ENCODE measurements at places on chromosomes 7 and 10.

GRCh38 chr10:90859321-90859751 is 1.5 kb upstream of the HTR7 start:
- peaks cover 30% of the 10 kb centered on the region for H3K27me3 ChIP-seq
- H3K4me3 ChIP-seq = no peak overlapping the region
- H3K4me1 ChIP-seq = peaks cover 5% of the 10 kb centered on the region
- H3K36me3 ChIP-seq = no peaks in the 10 kb centered on the region
- no peak for DNase-seq

DNA sequence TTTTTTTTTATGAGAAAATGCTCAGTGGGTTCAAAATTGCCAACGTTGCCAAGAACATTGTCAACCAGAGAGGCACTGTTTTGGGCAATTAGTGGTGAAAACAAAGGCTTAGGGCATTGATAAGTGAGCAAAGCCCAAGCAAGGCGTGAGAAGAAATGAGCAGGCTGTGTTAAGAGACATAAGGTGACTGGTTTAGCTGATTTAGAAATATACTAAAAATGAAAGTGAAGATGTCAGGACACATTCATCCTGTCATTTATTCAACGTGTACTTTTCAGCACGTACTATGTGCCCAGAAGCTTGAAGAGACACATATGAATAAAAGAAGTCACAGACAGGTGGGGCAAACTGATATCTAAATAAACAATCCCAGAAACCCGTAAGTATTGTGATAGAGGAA is 31.8 kb downstream of the AOAH start:
- DNase-seq = no peak
- H3K4me1 ChIP-seq = peaks cover 15% of the 10 kb centered on the region
- H3K27me3 ChIP-seq = no peaks in the 10 kb centered on the region
- H3K36me3 ChIP-seq = no peaks in the 10 kb centered on the region

GRCh38 chr10:71394926-71395562 is 1.7 kb upstream of the CDH23 start:
- no peak for DNase-seq
- H3K4me3 ChIP-seq = no peak overlapping the region
- H3K36me3 ChIP-seq = no peaks in the 10 kb centered on the region
- H3K27me3 ChIP-seq = peaks cover 32% of the 10 kb centered on the region
- no peak overlapping the region for H3K27ac ChIP-seq

- H3K27ac ChIP-seq = no peak overlapping the region
- DNase-seq = no peak
- peaks cover 8% of the 10 kb centered on the region for H3K36me3 ChIP-seq
- H3K4me3 ChIP-seq = no peak overlapping the region
Observed at GRCh38 chr10:118012952-118013525, 33.7 kb downstream of the RAB11FIP2 start.

DNA sequence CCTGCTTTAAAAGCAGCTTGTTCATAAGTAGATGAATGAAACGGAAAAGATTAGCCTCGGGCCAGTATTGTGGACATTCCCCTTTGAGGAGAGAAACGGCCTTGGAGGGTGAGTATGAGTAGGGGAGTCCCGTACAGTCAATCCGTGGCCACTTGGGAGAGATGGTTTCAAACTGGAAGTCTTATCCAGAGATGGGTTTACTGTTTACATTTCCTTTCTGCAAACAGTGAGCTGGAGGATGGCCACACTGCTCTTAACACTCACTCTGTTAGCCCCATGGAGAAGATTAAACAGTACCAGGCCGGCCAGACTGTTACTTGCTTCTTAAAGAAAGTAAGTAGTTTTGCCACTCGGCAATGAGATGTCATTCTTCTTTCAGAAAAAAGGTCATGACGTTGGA is 20.3 kb downstream of the CALHM2 start:
- peaks cover 23% of the 10 kb centered on the region for H3K36me3 ChIP-seq
- DNase-seq = no peak
- H3K27me3 ChIP-seq = no peaks in the 10 kb centered on the region
- H3K4me1 ChIP-seq = peaks cover 28% of the 10 kb centered on the region

Measured in CD8-positive, alpha-beta memory T cell (primary cell).